ENCODE measurements at places on chromosomes 12 and 14.
A peak's percentile ranks its signal among the peaks of the same experiment; 100 is the strongest.

DNA sequence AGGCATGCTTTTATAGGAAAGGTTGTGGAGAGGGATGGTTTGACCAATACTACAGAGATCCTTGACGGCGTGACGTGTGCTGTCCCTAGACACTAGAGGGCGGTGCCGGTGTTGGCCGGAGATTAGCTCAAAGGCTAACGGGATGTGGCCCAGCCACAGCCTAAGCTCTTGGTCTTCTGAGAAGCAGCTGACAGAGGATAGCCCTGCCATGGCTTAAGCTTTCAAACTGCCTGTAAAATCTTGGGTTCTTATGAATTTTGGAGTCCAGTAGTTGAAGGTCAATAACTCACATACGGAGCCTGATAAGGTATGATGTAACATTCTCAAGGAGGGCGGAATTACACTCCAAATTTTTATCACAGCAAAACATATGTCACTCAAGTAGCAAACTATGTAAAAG lies 515.7 kb upstream of the ATXN7L3B start:
- peak; percentile 33 for DNase-seq

DNA sequence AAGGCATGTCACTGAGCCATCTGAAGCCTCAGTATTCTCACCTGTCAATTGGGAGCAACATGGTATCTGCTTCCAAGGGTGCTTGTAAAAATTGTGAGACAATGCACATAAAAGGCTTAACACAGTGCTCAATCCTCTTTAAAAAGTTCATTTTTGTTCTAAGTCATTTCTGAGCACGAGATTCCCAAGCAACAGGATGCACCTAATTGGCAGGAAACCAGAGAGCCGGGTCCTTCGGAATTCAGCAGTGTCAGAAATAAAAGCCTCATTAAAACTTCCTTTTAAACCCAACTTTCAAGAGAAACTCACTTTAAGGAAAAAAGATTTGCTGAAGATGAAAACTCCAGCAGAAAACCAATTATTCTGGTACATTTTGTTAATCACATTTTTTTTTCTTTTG lies 112.4 kb upstream of the NOS1 start:
- no peak for DNase-seq

- DNase-seq: no peak
These were observed 22.7 kb downstream of the TRAF3 start for GRCh38 chr14:102799684-102800562.

- peak; percentile 81 for DNase-seq
These were observed 35.5 kb upstream of the STON2 start for GRCh38 chr14:81435391-81436295.

DNA sequence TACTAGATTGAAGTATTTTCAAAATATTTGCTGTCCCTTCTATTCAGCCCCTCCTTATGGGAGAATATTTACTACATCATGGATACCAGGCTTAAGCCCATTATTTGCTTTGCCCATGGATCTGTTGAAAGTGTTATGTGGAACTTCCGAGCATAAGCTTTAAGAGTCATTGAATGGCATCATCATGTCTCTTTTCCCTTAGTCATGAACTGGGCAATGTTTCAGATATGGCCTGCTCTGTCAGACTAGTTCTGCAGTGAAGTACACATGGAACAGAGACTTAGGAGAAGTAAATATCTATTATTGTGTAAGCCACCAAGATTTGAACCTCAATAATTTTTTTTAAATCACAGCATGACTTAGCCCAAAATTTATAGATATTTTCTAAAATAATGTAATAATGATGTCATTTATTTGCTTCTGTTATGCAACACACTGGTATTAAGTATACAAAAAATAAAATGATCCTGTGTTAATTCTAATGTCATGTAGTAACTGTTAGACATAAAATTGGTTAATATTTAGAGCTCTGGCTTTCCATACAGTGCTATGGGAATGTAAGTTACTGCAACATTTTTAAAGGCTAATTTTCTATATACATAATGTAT lies 1097.3 kb downstream of the SLC16A7 start:
- DNase-seq: no peak

GRCh38 chr14:104513641-104514046 lies 65.9 kb upstream of the C14orf180 start:
- no peak for DNase-seq

DNA sequence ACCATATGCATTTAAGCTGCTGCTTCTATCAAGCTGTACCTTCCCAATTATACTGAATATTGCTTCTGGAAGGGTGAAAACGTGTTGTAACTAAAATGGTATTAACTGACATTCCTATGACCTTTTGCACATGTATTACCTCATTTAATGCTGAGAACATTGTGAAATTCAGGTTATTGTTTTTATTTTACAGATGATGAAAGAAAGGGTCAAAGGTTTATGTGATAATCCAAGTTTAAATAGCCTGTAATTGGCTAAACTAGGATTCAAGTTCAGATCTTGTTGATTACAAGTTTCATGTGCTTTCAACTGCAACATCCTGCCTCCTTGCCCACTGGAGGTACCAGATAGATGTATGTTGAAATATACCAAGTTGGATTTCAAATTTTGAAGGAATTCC lies 433.3 kb upstream of the PRICKLE1 start:
- no peak for DNase-seq

- DNase-seq: no peak
These were observed 6.2 kb upstream of the SLC7A7 start for GRCh38 chr14:22821193-22822015.

DNA sequence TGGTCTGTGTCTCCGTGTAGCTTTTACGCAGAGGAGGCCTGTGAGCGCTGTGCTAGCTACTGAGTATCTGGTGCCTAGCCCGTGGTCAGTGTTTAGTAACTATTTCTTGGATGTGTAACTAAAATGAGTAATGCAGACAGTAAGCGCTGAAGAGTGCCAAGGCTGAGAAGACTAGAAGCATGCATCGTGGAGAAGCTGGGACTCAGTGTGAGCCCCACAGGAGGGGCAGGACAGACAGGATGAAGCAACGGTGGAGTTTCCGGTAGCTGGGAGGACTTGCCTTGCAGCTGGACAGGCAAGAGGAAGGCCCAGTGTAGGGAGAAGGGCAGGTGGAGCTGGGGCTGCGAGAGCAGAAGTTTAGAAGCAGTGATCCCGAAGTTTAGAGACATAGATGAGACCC lies 233.4 kb upstream of the FKBP4 start:
- DNase-seq: no peak

DNA sequence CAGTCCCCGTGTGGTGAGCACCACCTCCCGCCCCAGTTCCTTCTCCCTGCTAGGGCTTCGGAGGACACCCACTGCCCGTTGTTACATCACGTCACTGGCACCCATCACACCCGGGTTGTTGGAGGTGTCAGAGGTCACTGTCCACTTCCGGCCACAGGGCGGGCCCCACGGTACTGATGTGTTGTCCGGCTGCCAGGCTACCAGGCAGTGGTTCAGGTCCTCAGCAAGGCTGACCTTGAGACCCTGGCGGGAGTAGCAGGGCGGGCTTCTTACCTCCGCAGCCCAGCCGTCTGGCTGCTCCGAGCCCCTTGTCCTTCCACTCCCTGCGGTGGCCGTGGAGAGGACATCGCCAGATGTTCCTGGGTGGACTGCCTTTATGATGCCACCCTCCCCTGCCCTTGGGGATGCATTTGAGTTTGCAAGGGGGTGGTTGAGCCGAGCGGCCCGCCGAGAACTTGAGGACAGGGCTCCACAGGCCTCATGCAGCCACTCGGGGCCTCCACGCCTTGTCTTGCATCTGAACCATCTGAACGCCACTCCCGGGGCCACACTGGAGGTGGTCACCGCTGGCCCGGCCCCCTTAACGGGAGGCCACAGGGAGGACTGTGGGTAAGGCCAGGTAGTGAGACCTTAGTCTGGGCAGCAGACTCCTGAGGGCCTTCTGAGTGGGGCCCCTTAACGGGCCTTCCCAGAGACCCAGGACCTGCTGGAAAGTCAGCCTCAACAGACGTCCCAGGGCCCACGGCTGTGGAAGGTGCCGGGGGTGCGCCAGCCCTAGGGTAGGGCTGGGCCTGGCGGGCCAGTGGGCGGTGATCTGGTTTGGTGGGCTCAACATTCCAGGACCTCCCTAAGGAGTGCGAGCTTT lies 27.1 kb upstream of the PLD4 start:
- no peak for DNase-seq

GRCh38 chr12:115609347-115609746 lies 668.1 kb downstream of the MED13L start:
- DNase-seq: no peak
